H7 (cell line): ENCODE measurements at places on chromosomes 1 and 21.

DNA sequence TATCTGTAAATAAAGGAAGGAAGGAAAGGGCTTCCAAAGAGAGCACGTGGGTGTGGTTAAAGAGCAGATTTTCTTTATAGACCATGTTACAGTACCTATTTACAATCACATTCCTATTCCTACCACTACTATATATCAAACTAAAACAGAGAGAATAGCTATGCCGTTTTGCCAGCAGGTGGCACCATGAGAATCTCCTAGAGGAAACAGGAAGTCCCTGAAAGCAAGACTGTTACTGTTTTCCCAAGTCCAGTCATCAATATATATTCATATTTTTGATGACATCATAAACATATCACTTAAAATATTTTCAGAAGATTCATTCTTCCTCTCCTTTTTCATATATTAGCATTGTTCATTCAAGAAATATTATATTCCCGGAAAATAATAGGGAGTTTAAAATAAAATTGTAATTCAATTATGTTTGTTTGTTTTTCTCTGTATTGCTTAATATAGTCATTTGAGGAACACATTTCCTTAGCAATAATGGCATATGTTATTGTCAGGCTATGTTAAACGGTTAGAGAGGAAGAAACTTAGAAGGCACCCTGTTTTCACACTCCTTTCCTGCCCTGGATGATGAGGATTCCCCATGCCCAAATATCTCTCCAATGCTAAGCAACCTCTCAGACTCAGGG is 6.6 kb downstream of the CCDC190 start:
- DNase-seq: peak; percentile 60

- peak; percentile 12 for DNase-seq
Observed at GRCh38 chr1:229046251-229046853, 224.6 kb upstream of the RAB4A start.

DNA sequence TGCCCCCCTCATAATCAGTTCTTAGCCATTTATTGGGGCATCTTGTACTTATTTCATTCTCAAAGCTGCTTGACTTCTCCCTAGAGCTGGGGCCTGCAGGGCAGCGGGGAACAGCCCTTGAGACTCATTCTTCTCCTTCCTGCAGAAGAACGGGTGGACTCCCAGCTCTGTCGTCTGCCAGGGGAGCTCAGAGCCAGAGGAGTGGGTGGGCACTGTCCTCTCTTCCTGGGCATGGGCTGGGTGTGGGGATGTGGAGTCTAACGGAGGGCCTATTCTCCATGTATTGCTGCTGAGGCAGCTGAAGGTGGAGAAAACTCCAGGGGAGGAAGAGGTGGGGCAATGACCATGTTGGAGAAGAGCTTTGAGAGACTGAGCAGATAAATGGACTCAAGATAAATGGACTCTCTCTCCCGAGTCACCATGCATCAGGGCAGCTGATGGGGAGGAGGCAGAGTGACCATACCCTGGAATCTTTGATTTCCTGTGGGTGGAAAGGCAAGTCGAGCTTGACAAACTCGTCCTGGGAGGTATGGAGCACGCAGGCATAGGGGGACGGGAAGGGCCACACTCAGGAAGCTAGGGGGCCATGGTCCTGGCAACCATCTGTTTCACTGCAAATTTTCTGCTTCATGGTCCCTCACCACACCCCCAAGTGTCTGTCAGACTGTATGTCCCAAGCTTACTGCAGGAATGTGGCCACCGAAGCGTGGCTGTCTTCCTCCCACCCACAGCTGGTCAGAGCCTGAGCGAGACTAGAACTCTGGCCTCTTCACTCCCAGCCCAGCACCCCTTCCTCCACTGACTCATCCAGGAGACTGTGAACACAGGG is 56.9 kb upstream of the ATP2B4 start:
- DNase-seq: no peak

DNA sequence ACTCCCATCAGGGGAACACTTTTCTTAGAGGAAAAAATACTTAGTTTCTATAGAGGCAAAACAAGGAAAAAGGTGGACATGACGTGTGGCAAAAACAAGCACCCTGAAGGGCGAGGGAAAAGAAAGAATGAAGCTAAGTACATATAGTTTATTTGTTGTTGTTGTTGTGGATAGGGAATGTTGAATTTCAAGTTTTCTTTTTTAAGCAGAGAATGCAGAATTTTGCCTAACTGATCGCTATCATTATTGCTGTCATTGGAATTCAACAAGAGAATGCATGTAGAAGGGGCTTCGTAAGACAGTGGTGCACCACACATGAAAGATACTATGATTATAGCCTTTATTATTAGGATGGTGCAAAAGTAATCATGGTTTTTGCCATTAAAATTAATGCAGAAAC is 144.0 kb downstream of the LMO4 start:
- DNase-seq: no peak

DNA sequence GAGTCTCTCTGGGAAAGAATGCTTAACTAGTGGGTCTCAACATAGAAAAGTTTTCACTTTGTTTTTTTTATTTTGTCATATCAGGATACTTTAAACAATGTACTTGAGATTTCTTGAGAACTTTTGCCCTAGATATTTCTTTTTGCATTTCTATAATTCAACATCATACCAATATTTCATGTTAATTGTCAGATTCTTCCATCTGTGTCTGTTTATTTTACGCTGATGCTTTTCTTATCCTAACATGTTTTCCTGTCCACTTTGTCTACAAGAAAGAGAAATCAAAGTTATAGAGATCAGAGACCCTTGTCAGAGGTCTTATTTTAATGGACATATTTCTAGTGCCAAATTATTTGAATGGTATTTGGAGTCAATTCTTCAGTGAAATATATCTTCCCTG is 95.5 kb upstream of the B3GALT2 start:
- no peak for DNase-seq

- no peak for DNase-seq
Observed at GRCh38 chr1:205692423-205692822, 12.1 kb upstream of the SLC45A3 start.

DNA sequence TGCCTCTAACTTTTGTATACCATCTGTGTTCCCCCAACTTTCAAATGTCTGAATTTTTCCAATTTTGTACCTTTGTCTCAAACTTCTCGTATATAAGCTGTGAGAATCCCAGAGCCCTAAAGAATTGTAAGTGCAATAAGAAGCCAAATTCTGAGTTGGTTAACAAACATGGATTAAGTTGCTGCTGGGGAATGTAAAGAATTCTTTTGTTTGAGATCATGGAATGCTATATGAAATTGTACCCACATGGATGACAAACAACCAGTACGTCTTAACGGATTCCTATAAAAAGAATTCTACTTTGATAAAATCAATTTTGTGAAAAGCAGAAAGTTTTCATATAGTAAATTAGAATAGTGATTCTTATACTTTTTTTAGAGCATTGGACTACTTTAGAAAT is 72.4 kb upstream of the CYP2J2 start:
- DNase-seq: no peak

DNA sequence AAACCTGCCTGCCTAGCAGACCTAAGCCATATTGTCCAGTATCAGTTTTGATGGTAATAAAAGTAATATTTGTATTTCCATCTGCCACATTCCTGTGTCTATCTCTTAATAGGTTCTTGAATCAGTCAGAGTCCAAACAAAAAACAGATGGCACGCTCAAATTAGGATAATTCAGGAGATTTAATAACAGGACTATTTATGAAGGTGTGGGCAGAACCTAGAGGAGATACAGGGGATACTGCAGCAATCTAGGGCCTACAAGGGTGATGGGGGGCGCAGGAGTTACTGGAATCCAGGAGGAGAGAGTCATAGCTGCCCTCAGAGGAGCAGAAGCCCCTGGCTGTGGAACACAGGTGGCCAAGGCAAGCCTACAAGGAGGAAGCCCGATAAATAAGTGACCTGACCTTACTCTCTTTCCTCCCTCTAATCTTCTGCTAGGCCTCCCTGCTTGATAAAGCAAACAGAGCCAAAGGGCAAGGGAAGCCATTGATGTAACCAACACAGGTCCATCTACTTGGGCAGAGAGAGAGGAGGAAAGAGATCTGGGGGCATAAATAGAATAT is 11.9 kb upstream of the HYI start:
- no peak for DNase-seq

DNA sequence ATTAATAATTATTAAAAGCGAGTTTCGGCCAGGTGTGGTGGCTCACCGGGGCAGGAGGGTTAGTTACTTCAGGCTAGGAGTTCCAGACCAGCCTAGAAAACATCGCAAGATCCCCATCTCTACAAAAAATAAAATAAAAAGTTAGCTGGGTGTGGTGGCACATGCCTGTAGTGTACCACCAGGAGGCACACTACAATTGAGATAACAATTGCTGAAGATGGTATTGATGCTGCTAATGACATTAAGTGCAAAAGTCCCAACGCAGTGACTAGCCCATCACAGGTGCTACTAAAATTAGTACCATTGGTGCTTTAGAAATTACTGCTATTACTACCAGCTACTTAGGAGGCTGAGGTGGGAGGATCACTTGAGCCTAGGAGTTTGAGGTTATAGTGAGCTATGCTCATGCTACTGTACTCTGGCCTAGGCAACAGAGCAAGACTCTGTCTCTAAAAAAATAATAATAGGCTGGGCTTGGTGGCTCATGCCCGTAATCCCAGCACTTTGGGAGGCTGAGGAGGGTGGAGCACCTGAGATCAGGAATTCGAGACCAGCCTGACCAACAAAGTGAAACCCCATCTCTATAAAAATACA is 156.6 kb downstream of the GREM2 start:
- DNase-seq: peak; percentile 21

GRCh38 chr1:165055581-165055980 is 300.9 kb downstream of the LMX1A start:
- no peak for DNase-seq

- no peak for DNase-seq
Observed at GRCh38 chr21:38734646-38735365, 70.9 kb upstream of the ETS2 start.

- DNase-seq: peak; percentile 7
Observed at GRCh38 chr1:189429610-189430009, 1048.1 kb downstream of the BRINP3 start.

- DNase-seq: no peak
Observed at GRCh38 chr1:66637146-66637545, 103.2 kb downstream of the SGIP1 start.

DNA sequence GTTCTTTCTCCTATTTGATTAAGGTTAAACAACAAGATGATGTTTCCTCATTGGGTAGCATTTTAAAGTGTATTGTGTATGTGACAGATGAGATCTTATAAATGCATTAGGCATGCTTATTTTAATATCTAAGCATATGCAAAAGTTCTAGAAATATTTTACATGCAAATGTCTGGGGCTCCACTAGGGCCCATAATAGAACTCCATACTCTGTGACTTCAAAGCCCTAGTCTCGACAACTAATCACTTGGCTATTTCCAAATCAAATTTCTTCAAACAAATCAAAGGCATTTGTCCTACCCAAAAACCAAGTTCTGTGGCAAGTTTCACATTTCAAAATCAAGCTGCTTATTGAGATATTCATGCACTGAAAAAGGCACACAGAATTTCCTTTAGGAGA is 385.6 kb upstream of the ST6GALNAC5 start:
- no peak for DNase-seq

GRCh38 chr1:189921613-189922012 is 556.1 kb downstream of the BRINP3 start:
- DNase-seq: peak; percentile 10

- no peak for DNase-seq
Observed at GRCh38 chr21:42069843-42070242, 1.3 kb upstream of the UMODL1 start.

DNA sequence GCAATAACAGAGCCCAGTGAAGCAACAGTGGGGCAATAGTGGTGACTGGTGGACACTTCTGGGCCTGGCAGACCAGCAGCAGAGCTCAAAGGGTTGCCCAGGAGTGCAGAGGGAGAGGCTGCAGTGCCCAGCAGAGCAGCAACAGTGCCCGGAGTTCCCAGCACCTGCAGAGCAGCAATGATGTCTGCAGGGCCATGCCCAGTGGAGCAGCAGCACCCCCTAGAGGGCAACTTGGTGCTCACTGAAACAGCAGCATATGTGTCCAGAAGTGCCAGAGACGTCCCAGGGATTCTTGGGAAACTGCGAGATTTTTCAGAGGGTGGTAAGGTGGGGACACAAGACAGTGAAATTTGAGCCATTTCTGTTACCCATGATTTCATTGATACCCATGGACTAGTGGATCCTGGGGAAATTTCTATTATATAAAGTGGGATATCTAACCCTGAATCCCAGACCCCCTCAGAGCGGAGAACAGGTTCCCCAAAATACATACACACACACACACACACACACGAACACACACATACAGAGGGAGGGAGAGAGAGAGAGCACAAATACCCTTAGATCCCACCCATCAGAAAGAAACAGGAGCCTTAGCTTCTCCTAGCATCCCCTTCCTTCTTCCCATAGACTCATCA is 156.9 kb upstream of the GJB5 start:
- peak; percentile 82 for DNase-seq
